ENCODE measurements at places on chromosomes 3 and 15. TPM values are rescaled to one million over a fixed set of nuclear protein-coding genes. Genes with fewer than 3 reads are reported as not detected.

- H3K36me3 ChIP-seq = no peaks in the 10 kb centered on the region
- DNase-seq = no peak
- H3K27ac ChIP-seq = no peak overlapping the region
- no peaks in the 10 kb centered on the region for H3K4me1 ChIP-seq
- H3K27me3 ChIP-seq = no peaks in the 10 kb centered on the region
- no peak overlapping the region for H3K4me3 ChIP-seq
Measured at GRCh38 chr3:143261848-143262247, 142.3 kb downstream of the CHST2 start.

DNA sequence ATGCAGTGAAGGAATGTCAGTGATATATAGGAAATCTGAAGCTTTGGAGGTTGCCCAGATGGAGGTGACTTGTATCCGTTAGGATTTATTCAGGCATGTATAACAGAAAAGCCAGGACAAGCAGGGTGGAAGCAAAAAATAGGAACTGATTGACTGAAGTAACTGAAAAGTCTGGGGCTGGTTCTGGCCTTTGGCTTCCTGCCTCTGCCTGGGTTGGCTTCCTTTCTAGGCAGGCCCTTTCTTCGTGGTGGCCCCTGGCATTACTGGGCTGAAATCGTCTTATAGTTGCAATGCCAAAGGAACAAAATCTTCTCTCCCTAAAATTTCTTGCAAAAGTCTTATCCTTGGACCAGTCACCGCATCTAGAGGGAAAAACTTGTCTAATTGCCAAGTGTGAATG, 386.1 kb downstream of the PTPRG start:
- DNase-seq = no peak
- no peak overlapping the region for H3K4me3 ChIP-seq
- H3K4me1 ChIP-seq = peaks cover 43% of the 10 kb centered on the region
- H3K27me3 ChIP-seq = no peaks in the 10 kb centered on the region
- H3K36me3 ChIP-seq = no peaks in the 10 kb centered on the region
- H3K27ac ChIP-seq = no peak overlapping the region

DNA sequence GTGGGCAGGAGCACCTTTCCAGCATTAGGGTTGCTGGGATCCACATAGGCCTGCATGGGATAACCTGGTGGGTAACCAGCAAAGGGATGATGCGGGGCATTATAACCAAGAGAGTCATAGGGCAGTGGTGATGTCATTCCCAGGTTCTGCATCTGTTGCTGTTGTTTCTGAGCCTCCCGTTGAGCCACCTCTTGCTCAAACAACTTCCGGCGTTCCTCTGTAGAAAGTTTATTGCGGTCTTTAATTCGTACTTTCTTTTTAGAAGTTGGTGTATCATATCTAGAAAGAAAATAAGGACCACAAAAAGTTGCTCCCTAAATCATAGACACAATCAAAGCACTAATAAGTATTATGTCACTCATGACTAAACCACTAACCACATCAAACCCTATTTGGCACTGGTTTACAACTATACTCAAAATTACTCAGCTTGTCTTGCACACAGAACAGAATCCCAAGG, 77.8 kb downstream of the NBEAL2 start:
- peaks cover 7% of the 10 kb centered on the region for H3K4me1 ChIP-seq
- no peaks in the 10 kb centered on the region for H3K27me3 ChIP-seq
- H3K36me3 ChIP-seq = no peaks in the 10 kb centered on the region
- no peak overlapping the region for H3K27ac ChIP-seq

GRCh38 chr3:21839176-21839575, 88.2 kb upstream of the ZNF385D start:
- H3K27me3 ChIP-seq = no peaks in the 10 kb centered on the region
- H3K4me1 ChIP-seq = no peaks in the 10 kb centered on the region
- H3K36me3 ChIP-seq = no peaks in the 10 kb centered on the region

GRCh38 chr15:25061808-25062550, 107.2 kb downstream of the SNRPN start:
- DNase-seq = peak; percentile 6
- H3K27ac ChIP-seq = no peak overlapping the region
- H3K4me1 ChIP-seq = no peaks in the 10 kb centered on the region
- H3K4me3 ChIP-seq = peak overlapping the region; percentile 21
- no peaks in the 10 kb centered on the region for H3K27me3 ChIP-seq

- no peaks in the 10 kb centered on the region for H3K27me3 ChIP-seq
- H3K4me1 ChIP-seq = peaks cover 4% of the 10 kb centered on the region
- H3K4me3 ChIP-seq = no peak overlapping the region
- no peak overlapping the region for H3K27ac ChIP-seq
Measured at GRCh38 chr3:170107941-170108340, 70.1 kb downstream of the GPR160 start.

DNA sequence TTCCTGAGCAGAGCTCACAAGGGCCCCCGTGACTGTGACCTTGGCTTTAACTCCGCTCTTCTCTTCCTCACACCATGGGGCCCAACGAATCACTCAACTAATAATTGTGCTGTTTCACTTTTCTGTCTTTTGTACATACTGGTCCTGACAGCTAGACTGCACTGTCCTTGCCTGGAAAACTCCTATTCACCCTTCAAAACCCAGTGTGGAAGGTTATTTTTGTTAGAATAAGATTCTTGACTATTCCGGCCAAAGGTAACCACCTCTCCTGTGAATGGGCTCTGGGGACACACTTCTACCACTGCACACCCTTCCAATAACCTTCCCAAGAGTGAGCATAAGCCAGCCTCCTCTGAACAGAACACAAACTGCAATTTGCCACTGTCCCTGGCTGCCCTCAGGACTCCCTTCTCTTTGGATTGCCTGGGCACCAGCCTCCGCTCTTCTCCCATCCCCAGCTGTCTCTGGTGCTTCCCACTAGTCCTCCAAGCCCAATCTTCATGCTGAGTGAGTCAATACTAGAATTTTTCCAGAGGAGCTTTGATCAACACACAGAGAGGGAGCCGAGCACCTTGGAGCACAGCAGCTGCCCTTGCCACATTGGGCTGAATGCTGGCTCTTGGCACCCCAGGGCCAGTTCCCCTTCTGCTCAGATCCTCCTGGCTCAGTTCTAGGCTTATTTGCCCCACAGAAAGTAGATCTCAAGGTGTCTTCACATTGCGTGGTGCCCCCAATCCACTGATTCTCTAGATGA, 2.1 kb downstream of the SCN5A start:
- H3K36me3 ChIP-seq = no peaks in the 10 kb centered on the region
- H3K27ac ChIP-seq = no peak overlapping the region
- H3K4me3 ChIP-seq = no peak overlapping the region
- peaks cover 25% of the 10 kb centered on the region for H3K27me3 ChIP-seq

DNA sequence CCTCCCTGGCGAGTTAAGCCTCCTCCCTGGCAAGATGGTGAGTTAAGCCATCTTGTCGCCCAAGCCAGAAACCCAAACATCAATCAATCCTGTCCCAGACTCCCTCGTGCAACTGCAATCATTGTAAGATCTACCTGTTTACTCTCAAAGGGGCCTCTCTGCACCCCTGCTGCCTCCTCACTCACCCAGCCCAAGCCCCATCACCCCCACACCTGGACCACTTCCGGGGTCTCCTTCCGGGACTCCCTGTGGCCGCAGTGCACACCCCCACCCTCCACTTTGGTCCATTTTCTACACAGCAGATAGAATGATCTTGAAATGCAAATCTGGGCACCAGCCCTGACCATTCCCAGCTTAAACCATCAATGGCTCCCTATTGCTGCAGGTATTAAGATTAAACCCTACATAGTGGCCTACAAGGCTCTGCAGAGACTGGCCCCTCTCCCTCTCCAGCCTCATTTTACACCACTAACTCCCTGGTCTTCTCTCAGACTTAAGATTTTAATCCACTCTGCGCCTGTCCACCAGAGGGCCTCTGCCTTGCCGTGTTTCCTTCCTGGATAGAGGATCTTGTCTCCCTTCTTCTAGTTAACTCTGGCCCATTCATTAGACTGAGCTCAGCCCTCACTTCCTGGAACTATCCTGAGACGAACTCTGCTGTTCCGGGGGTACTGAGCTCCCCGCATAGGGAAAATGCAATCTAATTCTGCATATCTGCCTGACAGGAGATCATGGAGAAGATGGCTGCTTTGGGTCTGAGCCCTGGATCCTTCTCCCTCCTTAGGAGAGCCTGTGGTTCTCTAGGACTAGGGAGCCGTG, 41.9 kb upstream of the SLC6A1 start:
- H3K27ac ChIP-seq = no peak overlapping the region
- no peaks in the 10 kb centered on the region for H3K36me3 ChIP-seq

- no peak overlapping the region for H3K4me3 ChIP-seq
- DNase-seq = no peak
- H3K4me1 ChIP-seq = no peaks in the 10 kb centered on the region
Measured at GRCh38 chr3:71944482-71945065, 159.6 kb upstream of the PROK2 start.

- no peaks in the 10 kb centered on the region for H3K36me3 ChIP-seq
- H3K27ac ChIP-seq = no peak overlapping the region
- H3K4me3 ChIP-seq = no peak overlapping the region
Measured at GRCh38 chr15:51097553-51098330, 3.0 kb upstream of the TNFAIP8L3 start.

DNA sequence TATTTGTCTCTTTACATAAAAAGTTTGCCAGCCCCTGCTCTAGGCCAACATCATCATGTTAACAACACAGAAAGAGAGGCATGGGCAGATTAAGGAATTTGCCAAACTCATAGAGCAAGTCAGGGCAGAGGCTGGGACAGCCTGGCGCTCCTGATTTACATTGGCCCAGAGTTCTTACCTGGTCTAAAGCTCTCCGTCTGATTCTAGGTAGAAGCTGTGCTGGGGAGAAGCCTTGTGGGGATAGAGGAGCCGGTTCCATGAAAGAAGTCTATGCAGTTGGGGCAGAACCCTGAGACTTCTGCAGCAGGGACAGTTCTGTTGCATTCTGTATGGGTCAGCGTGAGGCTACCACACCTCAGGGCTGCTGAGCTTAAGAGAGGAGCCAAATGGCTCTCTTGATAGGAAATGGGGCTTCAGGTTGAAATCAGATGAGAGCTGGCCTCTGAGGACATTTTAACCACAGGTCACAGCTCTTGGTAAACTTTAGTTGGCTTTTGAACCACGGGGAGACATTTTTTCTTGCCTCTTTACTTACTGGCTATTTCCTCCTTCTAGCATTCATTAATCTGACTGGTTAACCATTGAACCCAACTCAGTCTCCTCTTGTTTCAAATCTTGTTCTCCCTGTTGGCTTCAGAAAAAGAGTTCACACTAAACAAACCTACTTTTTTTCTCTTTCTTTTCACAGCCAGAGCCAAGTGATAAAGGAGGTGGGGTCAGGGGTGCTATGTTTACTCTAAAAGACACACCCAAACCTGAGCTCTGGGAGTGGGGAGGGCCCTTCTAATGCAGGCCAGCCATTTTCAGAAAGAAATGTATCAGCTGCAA, 250.7 kb downstream of the OPA1 start:
- H3K36me3 ChIP-seq = no peaks in the 10 kb centered on the region
- H3K4me3 ChIP-seq = no peak overlapping the region
- H3K27me3 ChIP-seq = no peaks in the 10 kb centered on the region
- DNase-seq = no peak
- no peaks in the 10 kb centered on the region for H3K4me1 ChIP-seq

- no peaks in the 10 kb centered on the region for H3K27me3 ChIP-seq
- H3K4me1 ChIP-seq = peaks cover 15% of the 10 kb centered on the region
- H3K27ac ChIP-seq = peak overlapping the region; percentile 29
- H3K4me3 ChIP-seq = no peak overlapping the region
- no peaks in the 10 kb centered on the region for H3K36me3 ChIP-seq
Measured at GRCh38 chr3:128167646-128167972, 14.3 kb downstream of the EEFSEC start.

DNA sequence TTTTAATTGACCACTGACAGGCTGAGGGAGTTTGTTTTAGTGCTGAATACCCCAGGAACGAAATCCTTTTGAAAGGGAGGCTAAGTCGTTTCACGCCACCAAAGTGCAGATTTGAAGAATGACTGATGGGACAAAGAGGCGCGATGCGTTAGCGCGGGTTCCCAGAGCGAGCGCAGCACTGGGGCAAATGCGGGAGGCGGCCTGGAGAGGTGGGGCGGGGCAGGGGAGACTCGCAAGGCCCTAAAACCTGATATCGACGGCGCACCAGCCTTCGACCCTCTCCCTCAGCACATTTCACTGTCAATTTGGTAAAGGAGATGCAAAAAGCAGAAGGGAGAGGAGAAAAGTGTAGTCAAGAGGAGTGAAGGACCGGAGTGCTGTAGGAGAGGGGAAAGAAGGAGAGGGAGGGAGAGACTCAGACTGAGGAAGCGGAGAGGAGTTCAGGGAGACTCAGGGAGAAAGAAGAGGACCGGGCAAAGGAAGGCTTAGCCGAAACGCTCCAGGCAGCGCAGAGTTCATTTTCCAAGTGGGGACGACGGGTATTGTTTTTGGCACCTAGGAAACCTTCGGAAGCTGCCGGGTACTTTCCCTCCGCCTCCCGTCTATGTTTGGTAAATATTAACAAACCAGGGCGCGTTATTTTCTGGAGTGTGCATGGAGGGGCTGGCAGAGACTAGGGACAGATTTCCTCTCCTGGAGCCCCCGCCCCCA, 3.8 kb upstream of the FOXB1 start:
- H3K27me3 ChIP-seq = peaks cover 100% of the 10 kb centered on the region
- DNase-seq = no peak
- peaks cover 18% of the 10 kb centered on the region for H3K4me1 ChIP-seq
- no peak overlapping the region for H3K4me3 ChIP-seq

- no peaks in the 10 kb centered on the region for H3K27me3 ChIP-seq
- H3K36me3 ChIP-seq = no peaks in the 10 kb centered on the region
- DNase-seq = no peak
- H3K4me3 ChIP-seq = no peak overlapping the region
- no peak overlapping the region for H3K27ac ChIP-seq
Measured at GRCh38 chr3:140842984-140843649, 98.5 kb upstream of the SLC25A36 start.

GRCh38 chr15:90087454-90088154, 14.7 kb downstream of the IDH2 start:
- H3K27me3 ChIP-seq = no peaks in the 10 kb centered on the region
- peaks cover 67% of the 10 kb centered on the region for H3K36me3 ChIP-seq
- H3K4me3 ChIP-seq = no peak overlapping the region
- peaks cover 6% of the 10 kb centered on the region for H3K4me1 ChIP-seq

DNA sequence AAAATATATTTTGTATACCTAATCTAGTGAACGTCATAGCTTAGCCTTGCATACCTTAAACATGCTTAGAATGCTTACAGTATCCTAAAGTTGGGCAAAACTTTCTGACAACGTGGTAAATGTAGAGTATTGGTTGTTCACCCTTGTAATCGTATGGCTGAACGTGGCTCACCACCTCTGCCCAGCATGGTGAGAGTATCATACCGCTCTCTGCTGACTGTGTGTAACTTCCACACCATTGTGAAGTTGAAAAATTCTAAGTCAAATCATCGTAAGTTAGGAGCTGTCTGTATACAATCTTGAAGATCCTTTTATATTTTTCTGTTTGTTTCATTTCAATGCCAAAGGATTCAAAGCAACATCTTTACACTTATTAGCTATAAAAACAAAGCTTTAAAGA, 63.5 kb upstream of the TRPC1 start:
- no peak overlapping the region for H3K27ac ChIP-seq
- no peak overlapping the region for H3K4me3 ChIP-seq

GRCh38 chr3:172853921-172854666, 103.6 kb downstream of the ECT2 start:
- no peak for DNase-seq
- no peaks in the 10 kb centered on the region for H3K27me3 ChIP-seq
- no peaks in the 10 kb centered on the region for H3K36me3 ChIP-seq
- H3K4me3 ChIP-seq = no peak overlapping the region
- no peaks in the 10 kb centered on the region for H3K4me1 ChIP-seq

Gene NCBP2
- 29.9 TPM for total RNA-seq

Gene GPR160
- total RNA-seq = 0.62 TPM

Gene LCTL
- total RNA-seq = not detected

Gene NAALADL2
- 9.2 TPM for total RNA-seq

Gene ITGA11
- 12.0 TPM for total RNA-seq

Gene SCAANT1
- not detected for total RNA-seq

Gene DAZL
- not detected for total RNA-seq

Gene BTLA
- not detected for total RNA-seq

Gene APOD
- total RNA-seq = 608 TPM

Gene GABRR3
- not detected for total RNA-seq

Gene OR4M2
- not detected for total RNA-seq

Gene HYAL3
- total RNA-seq = 2.3 TPM

Gene U2SURP
- total RNA-seq = 43.6 TPM

Data from gastrocnemius medialis (tissue), 4 donors.